ENCODE measurements at places on chromosomes 1 and 21.

- no peak for DNase-seq
Observed at GRCh38 chr1:227928811-227929375, 18.8 kb downstream of the WNT9A start.

GRCh38 chr1:75641325-75641724, 30.4 kb upstream of the SLC44A5 start:
- no peak for DNase-seq

DNA sequence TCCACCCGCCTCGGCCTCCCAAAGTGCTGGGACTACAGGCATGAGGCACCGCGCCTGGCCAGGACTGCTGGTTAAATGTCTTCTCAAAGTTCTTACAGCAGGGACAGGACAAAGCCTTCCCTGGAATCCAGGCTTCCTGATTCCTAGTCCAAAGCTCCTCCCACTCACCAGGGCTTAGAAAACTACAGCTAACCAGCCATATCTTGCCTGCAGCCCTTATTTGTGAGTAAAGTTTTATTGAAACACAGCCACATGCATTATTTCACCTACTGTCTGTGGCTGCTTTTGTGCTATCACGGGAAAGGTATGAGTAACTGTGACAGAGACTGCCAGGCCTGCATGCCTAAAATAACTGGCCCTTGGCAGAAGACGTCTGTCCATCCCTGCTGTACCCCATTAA, 24.4 kb downstream of the TMCO4 start:
- DNase-seq, result no peak

GRCh38 chr1:76379506-76379905, 305.0 kb downstream of the ST6GALNAC3 start:
- DNase-seq, result no peak

DNA sequence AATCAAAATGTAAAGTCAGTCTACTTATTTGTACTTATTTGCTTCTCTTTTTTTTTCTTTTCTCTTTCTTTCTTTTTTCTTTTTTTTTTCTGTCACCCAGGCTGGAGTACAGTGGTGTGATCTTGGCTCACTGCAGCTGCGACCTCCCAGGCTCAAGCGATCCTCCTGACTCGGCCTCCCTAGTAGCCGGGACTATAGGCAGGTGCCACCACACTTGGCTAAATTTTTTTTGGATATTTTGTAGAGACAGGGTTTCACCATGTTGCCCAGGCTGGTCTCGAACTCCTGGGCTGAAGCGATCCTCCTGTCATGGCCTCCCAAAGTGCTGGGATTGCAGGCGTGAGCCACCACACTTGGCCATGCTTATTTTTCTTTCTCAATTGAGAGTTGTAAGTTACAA, 98.8 kb upstream of the ZBTB40 start:
- DNase-seq, result no peak

GRCh38 chr1:85417017-85417416, 47.9 kb downstream of the DDAH1 start:
- DNase-seq, result no peak

DNA sequence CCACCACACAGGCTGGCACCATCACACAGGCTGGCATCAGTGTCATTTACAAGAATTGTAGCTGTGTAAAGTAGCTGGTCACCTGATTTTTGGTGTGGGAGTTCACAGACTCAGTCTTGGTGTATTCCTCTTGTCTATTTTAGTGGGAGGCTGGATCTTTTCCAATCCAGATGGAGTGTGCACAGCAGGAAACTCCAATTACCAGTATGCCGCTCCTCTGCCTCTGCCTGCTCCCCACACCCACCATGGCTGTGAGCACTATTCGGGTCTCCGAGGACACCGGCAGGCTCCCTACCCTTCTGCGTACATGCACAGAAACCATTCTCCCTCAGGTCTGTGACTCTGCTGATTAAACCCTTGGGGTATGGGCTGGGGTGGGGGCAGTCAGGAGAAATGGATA, 24.2 kb downstream of the TBX19 start:
- no peak for DNase-seq

GRCh38 chr1:210678306-210678705, 349.6 kb downstream of the HHAT start:
- DNase-seq, result no peak

GRCh38 chr21:36710729-36711048, 11.8 kb downstream of the SIM2 start:
- no peak for DNase-seq

GRCh38 chr21:20302084-20302483, 696.1 kb upstream of the NCAM2 start:
- DNase-seq, result no peak

- no peak for DNase-seq
Observed at GRCh38 chr1:201251851-201252430, 31.4 kb upstream of the PKP1 start.

DNA sequence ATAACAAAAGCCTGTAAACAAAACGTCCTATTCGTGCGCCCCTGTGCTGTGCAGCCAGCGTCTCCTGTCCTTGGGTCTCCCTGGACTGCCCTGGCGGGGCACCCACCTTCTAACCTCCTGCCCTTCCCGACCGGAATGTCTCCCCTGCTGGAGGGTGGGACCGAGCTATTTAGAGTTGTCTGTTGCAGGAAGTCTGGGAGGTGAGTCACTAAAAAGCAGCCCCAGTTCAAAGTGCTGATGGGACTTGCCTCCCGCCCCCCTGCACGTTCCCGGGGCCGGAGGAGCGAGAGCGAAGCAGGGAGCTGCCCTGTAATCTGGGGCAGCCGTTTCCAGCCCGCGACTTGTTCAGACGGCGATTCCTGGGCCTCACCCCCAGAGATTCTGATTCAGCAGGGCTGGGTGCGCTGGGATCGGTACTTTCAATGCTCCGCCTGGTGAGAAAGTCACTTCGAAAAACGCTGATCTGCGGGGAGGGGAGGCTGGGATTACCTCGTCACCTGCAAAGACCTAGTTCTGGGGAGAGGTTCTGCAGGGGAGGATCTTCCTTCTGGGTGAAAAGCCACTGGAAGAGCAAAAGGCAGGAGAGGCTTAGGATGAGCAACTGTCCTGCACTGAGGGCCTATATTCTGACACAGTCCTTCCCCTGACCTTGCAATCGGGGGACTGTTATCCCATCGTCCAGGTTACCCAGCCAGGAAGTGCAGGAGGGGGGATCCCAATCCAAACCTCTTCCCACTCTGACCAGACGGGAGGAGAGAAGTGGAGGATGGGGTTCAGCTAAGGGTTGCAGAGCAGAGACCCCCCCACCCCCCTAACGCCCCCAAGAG, 1.2 kb upstream of the DHRS3 start:
- DNase-seq, result peak; percentile 46

- DNase-seq, result no peak
Observed at GRCh38 chr1:86965827-86966182, 51.4 kb downstream of the HS2ST1 start.
